M059J (cell line): ENCODE measurements at places on chromosomes 12 and 14. TPM values are rescaled to one million over a fixed set of nuclear protein-coding genes. Genes with fewer than 3 reads are reported as not detected.

Gene CLEC4A
- 0.96 TPM in 1 of 2 replicates, not detected in the other for total RNA-seq

Gene KIF5A
- total RNA-seq = 0.30 and 0.37 TPM in 2 replicates

DNA sequence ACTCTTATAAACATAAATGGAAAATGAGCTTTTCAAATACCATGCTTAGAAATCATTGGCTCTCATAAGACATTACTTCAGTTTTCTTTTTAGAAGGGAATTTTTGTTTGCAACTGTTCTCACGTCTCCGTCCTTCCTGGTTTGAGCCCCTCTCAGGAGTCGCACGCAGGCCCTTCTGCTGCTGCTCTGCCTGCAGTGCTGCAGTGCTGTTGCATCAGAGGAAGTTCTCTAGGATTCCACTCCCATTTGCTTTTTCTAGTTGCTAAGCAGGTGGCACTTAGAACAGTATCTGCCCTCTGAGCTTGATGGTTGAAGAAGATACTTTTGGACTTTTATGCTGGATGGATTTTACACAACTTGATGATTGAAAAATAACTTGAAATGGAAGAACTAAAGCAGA is 70.8 kb downstream of the SCN8A start:
- no peak for DNase-seq

Gene COCH
- not detected in 2 replicates for total RNA-seq

Gene LBHD2
- total RNA-seq = not detected in 2 replicates

Gene TMCC3
- 0.12 and 0.54 TPM in 2 replicates for total RNA-seq

Gene NEDD1
- total RNA-seq = 45.2 and 46.7 TPM in 2 replicates

Gene GLT8D2
- total RNA-seq = 6.0 and 10.7 TPM in 2 replicates

GRCh38 chr12:9030776-9031175 is 41.4 kb downstream of the KLRG1 start:
- DNase-seq = no peak

DNA sequence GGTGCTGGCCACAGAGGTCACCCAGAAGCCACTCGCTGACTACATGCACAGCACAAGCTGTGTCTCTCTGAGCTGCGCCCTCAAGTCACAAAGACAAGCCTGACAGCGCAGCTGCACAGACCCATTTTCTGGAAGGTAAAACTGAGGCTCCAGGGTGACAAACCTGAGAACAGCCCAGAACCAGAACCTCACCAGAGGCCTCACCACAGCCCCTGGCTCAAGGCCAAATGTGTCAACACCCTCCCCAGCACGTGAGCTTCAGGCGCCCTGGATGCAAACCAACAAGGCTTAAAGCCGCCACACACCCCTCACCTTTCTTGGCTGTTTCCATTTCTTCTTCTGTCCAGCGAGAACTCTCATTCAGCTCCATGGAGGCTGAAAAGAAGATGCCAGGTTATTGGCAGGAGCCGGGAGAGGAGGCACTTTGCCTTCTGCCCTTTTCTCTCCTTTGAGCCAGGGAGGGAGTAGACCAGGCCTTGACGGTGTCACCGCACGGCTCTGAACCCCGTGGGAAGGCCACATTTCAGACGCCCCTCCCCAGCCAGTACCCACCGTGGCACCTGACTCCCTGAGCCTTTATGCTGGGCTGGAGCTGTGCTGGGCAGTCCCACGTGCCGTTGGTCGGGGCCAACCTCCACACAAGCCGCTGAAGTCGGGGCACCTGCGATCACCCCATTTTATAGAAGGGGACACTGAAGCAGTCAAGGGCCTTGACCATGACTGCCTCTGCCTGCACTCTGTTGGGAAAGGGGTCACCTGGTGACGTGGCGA is 103.1 kb downstream of the RFLNA start:
- peak; percentile 51 for DNase-seq

GRCh38 chr14:44403193-44403592 is 103.9 kb downstream of the FSCB start:
- DNase-seq = no peak

DNA sequence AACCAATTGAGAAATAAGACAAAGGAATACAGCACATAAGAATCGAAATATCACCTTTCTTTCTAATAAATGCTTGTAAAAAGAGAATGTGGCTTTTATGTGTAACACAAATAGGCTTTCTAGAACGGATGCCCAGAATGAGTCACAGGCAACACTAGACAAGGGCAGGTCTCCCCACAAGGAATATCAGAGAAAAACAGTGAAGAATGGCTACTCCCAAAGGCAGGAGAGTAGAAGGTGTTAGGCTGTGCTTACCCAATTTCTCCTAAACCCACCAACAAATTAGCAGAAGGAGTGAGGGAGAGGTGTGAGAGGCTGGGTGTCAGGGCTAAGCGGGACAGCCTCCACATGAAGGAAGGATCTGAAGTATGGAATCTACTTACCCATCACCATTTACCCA is 55.2 kb downstream of the GALNT4 start:
- DNase-seq = peak; percentile 75

DNA sequence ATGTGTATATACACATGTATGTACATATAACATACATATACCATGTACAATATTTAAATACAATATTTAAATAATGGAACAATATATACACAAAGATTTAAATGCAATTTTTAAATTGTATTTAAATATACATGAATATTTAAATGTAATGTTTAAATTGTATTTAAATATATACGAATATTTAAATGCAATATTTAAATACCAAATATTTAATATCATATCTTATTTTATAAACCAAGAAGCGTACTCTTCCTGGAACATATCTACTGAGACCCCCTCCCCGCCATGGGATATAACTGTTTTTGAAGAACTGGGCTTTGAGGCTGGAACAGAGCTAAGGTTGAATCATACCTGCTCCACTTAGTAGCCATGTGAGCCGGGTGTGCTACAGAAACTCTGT is 29.8 kb upstream of the RIMBP2 start:
- DNase-seq = no peak

Gene APOLD1
- 16.9 and 18.9 TPM in 2 replicates for total RNA-seq

Gene SLC6A13
- not detected in 2 replicates for total RNA-seq

GRCh38 chr12:80807640-80808288 is 91.1 kb downstream of the MYF5 start:
- no peak for DNase-seq

- no peak for DNase-seq
Observed at GRCh38 chr12:57476162-57476992, 3.3 kb downstream of the ARHGAP9 start.

GRCh38 chr12:7060353-7060954 is at the start of gene C1S:
Gene C1S (plus strand): TSS chr12:7060718. CDS start chr12:7061913, 1,195 bp downstream.
- DNase-seq = peak; percentile 93

GRCh38 chr12:8572507-8572906 is 31.8 kb upstream of the CLEC4E start:
- DNase-seq = no peak

Gene TAS2R20
- total RNA-seq = 0.07 TPM in 1 of 2 replicates, not detected in the other

- DNase-seq = peak; percentile 12
Observed at GRCh38 chr12:119649202-119649808, 18.6 kb upstream of the PRKAB1 start.

DNA sequence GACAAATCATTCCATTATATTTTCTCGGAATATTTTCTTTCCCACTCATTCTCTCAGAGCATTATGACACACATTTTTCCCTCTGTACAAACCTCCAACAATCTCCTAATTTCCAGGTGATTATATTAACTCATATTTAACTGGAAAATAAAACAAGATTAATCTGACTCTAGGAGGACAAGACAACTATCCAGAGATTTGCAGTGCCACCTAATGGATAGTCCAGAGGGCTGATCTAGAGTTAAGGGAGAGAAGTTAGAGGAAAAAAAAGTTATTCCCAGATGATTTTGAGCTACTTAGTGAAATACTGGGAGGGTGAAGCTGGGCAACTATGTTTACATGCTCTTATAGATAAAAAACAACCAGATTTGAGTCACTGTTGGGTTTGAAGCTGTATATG is 161.7 kb downstream of the ALX1 start:
- DNase-seq = peak; percentile 3

Gene FOXN4
- total RNA-seq = not detected in 2 replicates

GRCh38 chr14:24297190-24297964 is 2.2 kb downstream of the DHRS1 start:
- DNase-seq = peak; percentile 42

GRCh38 chr12:26466726-26467125 is 271.4 kb downstream of the SSPN start:
- DNase-seq = no peak

GRCh38 chr14:93629643-93630042 is 158.6 kb downstream of the PRIMA1 start:
- DNase-seq = no peak

Gene SERPINA6
- total RNA-seq = 0.05 TPM in 1 of 2 replicates, not detected in the other

DNA sequence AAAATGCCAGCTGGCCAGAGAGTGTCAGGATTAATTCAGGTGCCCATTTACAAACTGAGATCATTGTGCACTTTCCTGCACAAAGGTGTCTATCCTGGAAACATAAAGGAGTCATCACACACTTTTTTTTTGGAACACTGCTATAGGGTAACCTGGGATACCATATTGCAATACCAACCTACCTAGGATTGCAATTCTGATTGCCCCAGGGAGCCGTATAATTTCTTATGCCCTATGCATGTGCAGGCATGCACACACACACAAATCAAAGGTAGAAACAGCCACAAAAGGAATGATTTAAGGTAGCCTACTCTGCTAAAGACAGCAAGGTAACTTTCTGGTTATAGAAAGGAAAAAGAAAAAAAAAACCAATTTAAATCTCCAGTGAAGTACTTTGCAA is 285.3 kb upstream of the KITLG start:
- no peak for DNase-seq

Gene MGAT4C
- total RNA-seq = not detected in 2 replicates

- DNase-seq = peak; percentile 95
Observed at GRCh38 chr12:1518591-1519516, 75.5 kb downstream of the FBXL14 start.

Gene GNPTAB
- 13.7 and 22.3 TPM in 2 replicates for total RNA-seq

DNA sequence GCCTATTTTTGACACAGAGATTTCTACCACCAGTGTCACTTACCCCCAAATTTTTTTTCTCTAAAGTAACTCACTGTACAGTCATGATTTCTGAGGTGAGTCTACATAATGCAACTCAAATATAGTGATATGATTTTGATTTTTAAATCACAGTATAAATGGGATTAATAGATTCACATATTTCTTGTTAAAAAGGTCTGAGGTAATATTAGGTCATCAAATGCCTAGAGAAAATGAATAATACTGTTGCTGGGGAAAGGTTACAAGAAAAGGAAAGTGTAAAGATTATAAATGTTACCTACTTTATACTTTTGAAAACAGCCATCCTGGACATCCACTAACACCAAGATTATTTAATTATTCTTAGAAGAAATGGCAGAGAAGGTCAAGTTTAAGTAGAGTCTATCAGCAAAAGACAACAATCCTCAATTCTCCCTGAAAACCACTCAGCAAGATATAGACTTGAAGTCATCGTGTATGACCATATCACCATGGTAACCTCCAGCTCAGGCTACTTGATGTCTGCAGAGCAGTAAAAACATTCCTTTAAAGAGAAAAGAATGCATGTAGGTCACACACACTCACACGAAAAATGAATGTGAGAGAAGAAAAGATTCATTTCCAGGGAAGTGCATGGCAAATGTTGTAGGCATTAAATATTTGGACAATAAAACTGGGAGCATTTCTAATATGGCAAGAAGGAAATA is 58.7 kb downstream of the CCDC59 start:
- DNase-seq = no peak

DNA sequence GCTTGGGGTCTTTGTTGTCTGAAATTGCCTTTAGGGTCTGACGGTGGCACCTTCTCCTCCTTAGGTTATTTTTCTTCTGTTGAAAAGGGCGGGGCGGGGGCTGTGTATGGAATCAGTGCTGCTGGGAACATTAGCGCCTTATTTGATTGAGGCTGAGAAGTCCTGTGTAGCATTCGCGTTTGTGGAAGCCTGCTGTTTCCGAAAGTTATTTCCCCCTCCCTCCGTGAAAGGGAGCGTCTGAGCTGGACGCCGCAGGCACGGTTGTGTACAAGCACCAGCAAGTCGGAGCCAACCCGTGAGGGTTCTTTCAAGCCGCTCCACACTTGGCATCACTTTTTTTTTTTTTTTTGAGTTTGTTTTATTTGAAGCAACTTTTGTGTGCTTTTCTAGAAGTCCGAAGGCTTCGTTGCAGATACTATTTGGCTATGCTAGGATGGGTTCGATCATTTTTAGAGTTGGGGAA is 1.1 kb downstream of the SYNE2 start:
- DNase-seq = peak; percentile 84

Gene CEBPE
- not detected in 2 replicates for total RNA-seq

- no peak for DNase-seq
Observed at GRCh38 chr12:6307529-6307928, 3.0 kb upstream of the PLEKHG6 start.

DNA sequence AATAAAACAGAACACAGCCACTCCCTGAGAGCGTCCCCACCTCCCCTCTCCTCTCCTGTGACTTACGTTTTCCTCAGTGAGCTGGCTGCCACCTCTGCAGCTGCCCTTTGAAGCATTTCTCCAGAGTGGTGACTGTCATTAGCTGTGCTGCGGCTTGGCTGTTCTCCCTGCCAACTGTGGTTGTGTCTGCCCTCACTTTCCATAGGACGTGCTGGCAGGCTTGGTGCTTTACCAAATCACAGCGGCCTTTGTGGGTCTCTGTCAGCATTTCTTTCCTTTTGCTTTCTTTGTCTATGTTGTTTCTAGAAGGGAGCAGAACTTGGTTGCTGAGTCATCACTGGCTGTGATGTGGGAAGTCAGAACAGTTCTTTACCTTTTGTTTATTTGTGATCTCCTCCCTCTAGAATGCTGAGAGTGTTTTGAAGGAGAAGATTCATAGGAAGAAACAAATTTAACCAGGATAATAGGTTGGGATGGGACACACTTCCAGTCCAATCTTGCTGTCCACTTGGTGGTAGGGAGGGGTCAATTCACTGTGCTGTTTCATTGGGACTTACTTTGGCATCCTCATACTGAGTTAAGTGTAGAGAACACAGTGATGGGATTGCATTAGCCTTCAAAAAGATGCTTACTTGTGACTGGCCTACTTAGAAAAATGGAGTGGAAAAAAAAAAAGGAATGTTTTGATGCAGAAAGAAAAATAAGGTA is 88.2 kb downstream of the TMX1 start:
- DNase-seq = peak; percentile 94

DNA sequence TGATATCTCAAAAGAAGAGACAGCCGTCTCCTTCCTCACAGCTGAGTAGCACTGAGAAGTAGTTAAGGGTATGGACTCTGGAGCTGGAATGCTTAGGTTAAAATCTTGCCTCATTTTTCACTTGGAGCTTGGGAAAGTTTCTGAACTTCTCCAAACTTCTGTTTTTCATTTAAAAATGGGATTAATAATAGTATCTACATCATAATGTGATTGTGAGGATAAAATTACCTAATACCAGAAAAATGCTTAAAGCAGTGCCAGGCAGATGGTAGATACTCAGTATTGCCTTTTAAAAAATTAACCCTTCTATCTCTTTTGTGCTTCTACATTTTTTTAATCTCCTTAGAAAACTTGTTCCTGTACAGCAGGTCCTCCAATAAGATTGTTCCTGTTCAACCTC is 63.1 kb downstream of the A2M start:
- DNase-seq = no peak

Gene KRT72
- not detected in 2 replicates for total RNA-seq

- DNase-seq = no peak
Observed at GRCh38 chr12:73321319-73321718, 1049.1 kb downstream of the TRHDE start.

DNA sequence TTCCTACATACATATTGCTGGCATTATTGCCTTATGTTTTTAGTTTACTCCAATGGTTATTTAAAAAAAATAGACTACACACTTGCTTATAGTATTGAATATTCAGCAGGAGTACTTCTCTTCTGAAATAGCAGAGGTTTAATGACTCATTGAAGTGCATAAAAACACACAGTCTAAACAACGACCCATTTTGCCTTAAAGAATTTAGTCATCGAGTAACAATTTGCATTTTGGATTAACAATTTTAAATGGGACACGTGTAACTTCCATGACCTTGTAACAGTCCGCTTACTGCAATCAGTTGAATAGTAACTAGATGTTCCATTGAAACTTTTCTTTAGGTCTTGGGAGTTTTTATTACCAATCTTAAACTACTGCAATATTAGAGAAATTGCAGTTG is 9.0 kb downstream of the TRHDE start:
- DNase-seq = peak; percentile 78

Gene RFLNA
- 2.4 and 3.8 TPM in 2 replicates for total RNA-seq
